ENCODE measurements at places on chromosomes 7 and 10.

GRCh38 chr7:8211725-8212096 is 50.3 kb downstream of the ICA1 start:
- DNase-seq: no peak

DNA sequence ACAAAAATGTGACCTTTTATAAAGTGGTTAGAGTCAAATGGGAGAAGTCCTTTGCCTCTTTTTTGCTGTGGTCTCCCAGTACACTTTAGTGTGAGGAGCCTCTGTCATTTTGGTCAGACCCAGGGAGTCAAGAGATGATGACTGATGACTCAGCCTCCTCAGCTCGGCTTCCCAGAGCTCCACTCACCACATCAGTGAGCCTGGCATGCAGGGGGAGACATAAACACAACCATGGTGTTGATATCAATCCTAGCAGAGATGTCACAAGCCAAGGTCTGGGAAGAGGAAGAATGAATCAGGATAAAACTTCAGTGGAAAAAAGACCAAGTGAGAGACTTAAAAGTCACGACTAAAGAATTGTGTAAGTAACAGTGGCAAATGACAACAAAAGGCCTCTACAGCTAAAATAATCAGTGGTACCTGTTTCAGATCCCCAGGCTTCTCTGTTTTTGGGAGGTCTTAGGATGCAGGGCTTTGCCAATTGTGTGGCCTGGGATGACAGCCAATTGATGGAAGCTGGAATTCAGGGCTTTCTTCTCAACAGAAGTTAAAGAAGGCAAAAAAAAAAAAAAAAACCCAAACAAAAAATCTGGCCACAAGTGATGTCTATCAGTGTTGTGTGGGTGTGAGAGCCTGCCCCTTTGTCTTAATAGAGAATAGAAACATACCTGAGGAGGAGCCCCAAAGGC is 50.2 kb downstream of the TFAM start:
- peak; percentile 41 for DNase-seq

DNA sequence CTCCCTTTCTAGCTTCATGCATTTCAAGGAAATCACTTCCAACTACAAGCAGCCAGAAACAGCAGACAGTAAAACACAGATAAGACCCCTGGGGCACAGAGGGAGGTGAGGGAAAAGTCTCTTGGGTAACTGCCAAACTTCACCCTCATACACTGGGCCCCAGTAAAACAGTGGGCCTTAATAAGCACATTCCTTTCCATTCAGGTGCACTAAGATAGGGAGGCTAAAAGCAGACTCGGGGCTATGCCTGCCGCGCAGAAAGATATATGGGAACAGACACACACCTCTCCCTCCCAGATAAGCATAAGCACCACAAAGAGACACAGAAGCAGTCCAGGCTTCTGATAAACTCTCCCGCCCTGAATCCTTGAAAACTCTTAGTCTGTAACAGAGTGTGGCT is 117.0 kb downstream of the TYW1B start:
- DNase-seq: no peak

DNA sequence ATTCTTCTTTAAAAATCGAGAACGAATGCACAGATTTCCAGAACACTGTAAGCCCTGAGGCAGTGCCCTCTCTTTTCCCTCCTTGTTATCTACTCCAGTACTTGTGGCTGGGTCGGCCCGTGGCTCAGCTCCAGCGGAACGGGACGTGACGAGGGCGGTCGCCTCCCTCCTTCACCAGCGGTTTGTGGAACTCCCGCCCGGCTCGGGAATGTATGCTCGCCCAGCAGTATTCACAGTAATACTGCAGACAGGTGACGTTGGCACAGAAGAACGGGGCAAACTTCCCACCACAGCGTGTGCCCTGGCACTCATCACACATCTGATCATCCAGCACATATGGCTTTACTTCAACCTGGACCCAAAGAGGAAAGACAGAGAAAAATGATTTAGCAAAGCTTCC is 128.5 kb downstream of the BTAF1 start:
- DNase-seq: no peak

- DNase-seq: no peak
Measured at GRCh38 chr10:88442716-88443115, 140.4 kb downstream of the RNLS start.

DNA sequence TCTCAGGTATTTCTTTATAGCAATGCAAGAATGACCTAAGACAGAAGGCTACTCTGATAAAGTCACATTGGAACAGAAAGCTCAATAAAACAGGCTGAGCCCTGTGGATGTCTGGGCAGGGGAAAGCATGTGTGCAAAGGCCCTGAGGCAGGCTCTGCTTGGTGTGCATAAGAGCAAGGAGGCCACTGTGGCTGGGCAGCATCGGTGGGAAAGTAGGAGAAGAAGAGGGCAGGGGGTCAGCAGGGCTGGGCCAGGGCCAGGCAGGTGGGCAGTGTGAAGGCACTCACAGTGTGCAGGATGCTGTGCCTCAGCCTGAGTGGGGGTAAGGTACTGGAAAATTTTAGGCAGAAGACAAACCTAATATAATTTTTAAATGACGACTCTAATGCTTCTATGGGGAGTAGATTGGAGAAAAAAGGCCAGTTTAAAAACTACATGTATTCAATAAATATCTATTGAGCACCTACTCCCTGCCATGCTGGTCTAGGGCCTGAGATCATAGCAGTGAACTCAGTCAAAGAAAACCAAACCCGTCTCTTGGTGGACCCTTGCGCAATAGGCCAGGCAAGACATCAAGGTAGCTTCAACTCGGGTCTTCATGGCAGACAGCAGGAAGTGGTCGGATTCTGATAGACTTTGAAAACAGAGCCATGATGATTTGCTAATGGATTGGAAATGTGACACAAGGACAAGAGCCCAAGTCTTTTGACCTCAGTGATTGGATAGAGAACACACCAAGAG is 572.3 kb downstream of the TCERG1L start:
- DNase-seq: no peak

- DNase-seq: no peak
Measured at GRCh38 chr7:70612811-70613210, 519.1 kb upstream of the GALNT17 start.

DNA sequence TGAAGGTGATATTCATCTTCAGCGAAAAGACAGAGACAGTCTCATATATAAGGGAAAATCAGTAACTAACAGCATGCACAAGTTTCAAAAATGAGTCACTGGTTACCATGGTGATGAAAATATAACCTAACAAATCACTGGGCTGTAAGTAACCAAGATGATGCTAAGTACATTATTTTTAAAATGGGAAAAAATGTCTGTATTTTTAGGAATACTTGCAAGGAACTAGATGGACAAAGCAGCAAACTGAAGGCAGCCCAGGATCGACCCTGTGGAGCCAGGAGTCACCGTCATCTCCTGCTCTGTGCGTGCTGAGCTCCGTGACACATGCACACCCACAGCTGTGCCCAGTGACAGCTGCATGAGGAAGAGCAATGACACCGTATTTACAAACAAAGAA is 137.3 kb downstream of the ELMO1 start:
- DNase-seq: peak; percentile 48

DNA sequence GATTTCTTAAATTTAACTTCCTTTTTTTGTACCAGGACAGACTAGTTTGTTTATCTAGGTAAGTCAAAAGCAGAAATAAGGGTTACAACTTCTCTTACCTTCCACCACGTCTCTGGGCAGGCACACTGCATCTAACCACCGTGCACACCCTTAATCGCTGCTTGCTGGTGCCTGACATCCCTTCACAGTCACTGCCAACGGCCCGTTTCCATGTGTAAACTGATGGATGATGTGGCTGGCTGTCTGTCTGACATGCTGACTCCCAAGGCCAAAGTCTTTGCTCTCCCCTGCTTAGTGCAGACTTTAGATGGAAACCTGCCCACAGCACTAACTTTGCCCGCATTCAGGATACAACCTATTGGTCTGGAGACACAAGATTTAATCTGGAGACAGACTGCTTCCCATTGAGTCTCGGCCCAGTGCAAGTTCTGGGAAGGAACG is 1.1 kb downstream of the TMEM273 start:
- DNase-seq: no peak

GRCh38 chr7:2152646-2153045 is 80.1 kb downstream of the MAD1L1 start:
- no peak for DNase-seq

DNA sequence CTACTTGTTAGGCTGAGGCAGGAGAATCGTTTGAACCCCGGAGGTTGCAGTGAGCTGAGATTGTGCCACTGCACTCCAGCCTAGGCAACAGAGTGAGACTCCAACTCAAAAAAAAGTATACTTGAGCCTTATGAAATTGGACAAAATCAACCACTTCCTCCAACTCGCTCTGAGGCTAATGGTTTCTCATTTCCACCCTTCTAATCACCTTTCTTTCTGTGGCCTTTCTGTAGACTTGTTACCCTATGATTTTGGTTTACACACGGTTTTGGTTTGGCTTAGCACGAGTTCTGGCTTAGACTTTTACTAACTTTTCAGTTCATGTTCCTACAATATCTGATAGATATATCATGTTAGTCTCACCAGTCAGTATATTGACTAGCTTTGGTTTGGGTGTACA is 152.0 kb downstream of the PHTF2 start:
- DNase-seq: no peak

GRCh38 chr10:5349362-5349761 is 15.4 kb upstream of the UCN3 start:
- DNase-seq: no peak

- no peak for DNase-seq
Measured at GRCh38 chr10:34589275-34589674, 225.8 kb downstream of the PARD3 start.

DNA sequence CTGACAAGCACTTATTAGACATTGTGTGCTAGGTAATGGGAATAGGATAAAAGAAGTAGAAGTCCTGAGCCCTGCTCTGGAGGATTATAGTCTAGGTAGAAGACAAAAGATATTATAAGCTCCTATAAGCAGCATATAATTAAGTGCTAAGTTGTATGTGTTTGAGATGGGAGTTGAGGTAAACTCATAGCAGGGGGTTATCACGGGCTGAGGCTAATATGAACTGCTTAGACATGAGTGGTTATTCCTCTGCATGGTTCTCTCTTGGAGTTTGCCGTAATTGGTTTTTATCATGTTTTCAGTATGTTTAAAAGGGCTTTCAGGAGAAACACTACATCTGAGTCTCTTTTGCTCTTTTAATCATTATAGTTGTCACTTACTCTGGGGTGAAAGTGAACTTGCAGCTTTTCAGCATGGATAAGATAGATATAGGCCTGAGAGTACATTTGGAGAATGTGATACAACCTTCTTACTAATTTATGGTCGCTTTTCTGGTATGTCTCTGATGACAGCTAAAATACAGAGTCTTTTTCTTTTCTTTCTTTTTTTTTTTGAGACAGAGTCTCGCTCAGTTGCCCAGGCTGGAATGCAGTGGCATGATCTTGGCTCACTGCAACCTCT is 39.0 kb downstream of the SMNDC1 start:
- DNase-seq: no peak

GRCh38 chr10:97117372-97117771 is 68.4 kb downstream of the SLIT1 start:
- DNase-seq: no peak

DNA sequence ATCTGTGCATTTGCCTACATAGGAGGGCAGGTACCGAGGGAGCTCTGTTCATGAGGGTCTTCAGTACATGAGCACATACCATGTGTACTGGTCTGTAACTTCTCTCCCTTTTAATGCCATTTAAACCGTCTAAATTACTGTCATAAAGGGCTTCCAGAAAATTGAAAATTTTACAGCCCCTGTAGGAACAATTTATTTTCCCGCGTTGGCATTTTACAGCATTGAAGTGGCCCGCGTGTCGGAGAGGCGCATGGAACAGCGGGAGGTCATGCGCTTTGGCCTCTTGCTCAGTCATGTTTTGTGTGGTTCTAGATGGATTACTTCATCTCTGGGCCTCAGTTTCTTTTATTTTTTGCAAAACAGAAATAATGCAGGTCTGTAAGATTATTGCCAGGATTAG is 9.8 kb downstream of the WIPI2 start:
- no peak for DNase-seq

GRCh38 chr7:136976504-136977251 is 108.2 kb downstream of the CHRM2 start:
- no peak for DNase-seq

- no peak for DNase-seq
Measured at GRCh38 chr10:86291616-86292340, 74.8 kb downstream of the GRID1 start.

DNA sequence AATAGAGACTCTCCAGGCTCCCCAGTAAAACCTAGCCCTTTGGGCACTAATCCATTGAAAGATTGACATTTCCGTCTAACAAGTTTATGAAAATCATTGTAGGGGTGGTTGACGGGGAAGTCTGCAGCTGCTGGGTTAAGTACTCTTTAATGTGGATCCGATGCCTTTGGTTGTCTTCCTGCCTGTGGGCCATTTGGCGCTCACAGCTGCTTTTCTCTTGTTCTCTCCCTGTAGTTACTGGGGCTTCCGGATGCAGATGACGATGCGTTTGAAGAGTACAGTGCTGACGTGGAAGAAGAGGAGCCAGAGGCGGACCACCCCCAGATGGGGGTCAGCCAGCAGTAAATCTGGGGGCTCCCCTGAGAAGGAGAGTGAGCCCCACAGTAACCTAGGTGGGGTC is 22.4 kb downstream of the MTURN start:
- DNase-seq: no peak

- no peak for DNase-seq
Measured at GRCh38 chr7:101278461-101279292, 33.8 kb upstream of the FIS1 start.

DNA sequence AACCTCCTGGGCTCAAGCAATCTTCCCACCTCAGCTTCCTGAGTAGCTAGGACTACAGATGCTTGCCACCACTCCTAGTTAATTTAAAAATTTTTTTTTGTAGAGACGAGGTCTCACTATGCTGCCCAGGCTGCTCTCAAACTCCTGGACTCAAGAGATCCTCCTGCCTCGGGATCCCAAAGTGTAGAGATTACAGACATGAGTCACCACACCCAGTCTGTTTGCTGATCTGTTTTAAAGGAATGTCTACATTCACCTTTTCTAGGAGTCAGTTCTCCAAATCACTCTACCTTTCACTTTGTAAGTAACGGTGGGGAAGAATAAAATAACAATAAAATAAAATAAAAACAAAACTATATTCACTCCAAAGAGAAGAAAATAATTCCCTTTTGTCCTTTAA is 86.6 kb upstream of the AGBL3 start:
- DNase-seq: no peak

DNA sequence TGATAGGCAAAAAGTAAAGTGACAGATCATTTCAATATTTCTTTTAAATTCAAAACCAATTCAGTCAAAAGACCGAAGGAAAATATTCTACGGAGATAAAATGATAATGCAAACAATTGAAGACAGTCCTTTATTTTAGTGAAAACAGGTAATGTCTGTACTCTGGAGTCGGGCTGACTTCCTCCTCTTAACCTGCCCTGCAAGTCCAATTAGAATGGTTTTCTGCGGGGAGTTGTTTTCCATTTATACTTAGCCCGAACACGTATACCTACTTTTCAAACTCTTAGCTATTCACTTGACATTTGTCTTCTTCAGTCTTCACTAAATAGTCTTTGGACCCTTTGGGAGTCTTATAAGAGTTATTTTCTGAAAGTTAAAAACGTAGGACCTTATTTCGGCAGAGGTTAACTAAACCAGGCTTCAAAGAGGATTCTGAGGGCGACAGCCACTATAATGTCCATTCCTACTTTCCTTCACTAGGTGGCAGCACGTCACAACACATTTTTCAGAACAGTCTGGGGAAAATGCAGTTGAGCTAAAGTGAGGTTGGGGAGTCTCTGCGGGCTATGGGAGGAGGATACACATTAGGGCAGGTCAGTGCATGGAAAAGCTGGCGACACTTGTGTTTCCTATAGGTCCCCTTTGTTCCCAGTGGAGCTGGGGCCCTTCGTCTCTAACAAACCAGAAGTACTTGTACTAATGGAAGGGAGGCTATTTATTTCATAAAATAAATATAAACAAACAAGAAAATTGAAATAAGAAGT is 472.0 kb downstream of the KCNMA1 start:
- DNase-seq: peak; percentile 27

- no peak for DNase-seq
Measured at GRCh38 chr7:5423306-5423975, at the start of gene TNRC18. Gene TNRC18 (minus strand): TSS chr7:5423834. CDS start chr7:5421246, 2,588 bp downstream.

Data from stimulated activated CD4-positive, alpha-beta T cell treated with anti-CD3 and anti-CD28 coated beads, Interleukin-1b, Interleukin-23, amount 100 ng/mL, for 48 hours (primary cell).